GDM1 (cell line): ENCODE measurements at places on chromosomes 4 and X.

DNA sequence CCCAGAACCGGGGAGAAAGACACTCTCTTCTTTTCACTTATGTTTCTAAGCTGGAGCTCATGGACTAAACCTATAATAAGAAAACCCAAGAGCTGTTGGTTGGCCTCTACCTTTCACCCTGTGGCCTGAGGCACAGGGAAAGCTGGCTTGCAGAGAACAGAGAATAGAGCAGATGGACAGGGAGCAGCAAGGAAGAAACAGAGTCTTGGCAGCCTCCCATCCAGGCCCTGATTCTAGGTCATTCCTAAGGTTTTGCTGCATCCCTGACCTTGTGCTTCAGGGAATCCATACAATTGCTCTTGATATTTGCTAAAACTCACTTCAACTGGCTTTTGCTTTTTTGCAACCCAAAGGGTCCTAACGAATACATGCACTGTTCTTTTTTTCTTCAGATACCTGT is 87.8 kb downstream of the SMIM20 start:
- no peak for DNase-seq

GRCh38 chr4:23952258-23952657 is 62.4 kb upstream of the PPARGC1A start:
- DNase-seq = no peak

DNA sequence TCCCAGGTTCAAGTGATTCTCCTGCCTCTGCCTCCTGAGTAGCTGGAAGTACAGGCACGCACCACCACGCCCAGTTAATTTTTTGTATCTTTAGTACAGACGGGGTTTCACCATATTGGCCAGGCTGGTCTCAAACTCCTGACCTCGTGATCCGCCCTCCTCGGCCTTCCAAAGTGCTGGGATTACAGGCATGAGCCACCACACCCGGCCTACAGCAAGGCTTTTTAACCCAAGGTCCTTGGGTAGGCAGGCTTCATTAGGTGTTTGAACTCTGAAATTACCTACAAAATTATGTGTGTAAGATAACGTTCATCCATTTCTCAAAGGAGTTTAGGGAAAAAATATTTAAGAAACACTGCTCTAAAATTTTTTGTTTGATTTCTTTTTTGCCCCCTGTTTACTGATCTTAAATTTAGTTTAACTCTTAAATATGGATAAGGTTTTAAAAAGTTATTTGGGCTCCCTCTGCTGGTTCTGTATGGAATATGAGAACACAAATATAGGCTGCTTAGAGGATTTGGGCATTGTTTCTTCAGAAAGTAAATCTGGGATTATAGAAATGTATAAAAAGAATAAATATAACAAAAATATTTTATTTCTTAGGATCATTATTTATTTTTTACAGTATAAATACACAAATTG is 92.8 kb downstream of the CBR4 start:
- no peak for DNase-seq

DNA sequence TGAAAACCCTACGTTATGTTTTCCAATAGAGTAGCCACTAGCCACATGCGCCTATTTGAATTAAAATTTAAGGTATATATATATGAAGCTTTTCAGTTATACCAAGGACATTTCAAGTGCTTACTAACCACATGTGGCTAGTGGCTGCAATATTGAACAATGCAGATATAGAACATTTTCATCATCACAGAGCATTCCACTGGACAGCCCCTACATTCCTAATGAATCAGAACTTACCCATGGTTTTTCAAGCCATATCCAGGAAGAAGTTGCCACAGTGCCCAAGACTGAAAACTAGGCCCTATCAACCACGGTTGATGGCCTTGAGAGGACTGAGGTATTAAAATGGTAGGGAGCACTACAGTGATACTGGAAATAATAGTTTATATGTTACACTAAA is 29.7 kb downstream of the NEK1 start:
- no peak for DNase-seq

GRCh38 chrX:45323387-45323786 is 122.7 kb upstream of the DIPK2B start:
- DNase-seq = no peak

DNA sequence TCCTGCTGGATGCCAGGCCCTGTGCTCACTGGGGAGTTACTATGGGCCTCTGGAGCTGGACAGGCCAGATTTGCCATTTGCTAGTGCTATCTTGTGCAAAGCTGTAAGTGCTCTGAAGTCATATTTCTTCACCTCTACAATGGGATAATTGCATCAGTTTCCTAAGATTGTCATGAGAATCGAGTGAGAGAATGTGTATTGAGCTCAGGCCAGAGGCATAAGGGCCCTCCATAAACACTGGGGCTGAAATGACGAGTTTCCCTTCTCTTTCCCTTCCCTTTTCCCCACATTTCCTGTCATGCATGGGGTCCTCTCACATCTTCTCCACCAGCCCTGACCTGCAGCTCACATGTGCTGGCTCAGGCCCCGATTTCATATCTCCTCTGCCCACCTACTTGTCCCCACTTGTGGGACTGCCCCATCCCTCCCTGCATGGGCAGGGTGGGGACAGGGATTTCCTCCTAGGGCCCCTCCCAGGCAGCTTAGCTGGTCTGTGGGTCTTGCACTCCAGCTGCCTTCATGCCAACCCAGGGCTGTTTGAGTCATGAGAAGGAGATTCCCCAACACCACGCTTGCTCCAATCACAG is 358.8 kb downstream of the MID1IP1 start:
- no peak for DNase-seq
